ENCODE measurements at places on chromosomes 12 and 14.

DNA sequence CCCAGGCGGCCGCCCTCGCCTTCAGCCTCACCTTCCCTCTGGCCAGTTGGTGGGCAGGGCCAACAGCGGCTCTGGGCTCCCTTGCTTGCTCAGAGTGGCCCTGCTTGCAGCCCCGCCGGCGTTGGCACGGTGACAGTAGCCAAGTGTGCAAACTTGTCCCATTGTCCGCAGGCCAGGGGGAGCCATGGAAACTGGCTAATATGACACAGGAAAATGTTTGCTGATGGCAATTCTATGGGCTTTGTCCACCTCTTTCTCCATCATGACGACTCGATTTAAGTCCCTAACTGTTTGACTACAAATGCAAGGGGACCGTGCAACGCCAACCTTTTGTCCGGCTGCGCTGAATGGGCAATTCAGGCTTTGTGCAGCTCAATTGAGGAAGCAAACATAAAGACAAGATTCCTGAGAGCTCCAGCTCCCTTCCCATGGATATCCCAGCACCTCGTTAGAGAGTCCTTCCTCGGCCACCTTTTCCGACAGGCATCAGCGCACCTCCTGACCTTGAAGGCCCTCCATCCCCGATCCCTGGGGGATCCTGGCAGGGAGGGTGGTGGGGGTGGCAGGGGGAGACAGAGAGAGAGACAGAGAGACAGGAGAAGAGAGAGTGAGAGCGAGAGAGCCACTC lies 785 bp upstream of the FAM181A start:
- DNase-seq: no peak

DNA sequence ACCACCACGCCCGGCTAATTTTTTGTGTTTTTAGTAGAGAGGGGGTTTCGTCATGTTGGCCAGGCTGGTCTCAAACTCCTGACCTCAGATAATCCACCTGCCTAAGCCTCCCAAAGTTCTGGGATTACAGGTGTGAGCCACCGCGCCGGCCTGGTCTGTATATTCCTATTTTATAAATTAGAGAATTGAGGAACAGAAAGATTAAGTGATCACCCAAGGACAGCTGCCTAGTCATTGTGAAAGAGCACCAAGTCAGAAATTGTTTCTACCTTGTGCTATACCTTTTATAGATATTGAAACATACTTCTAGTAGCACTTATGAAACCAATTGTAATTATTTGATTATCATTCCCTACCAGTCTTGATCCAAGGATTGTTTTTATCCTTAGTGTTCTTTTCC lies 1.9 kb downstream of the KNTC1 start:
- no peak for DNase-seq

- DNase-seq: no peak
Observed at GRCh38 chr12:68950511-68950910, 17.5 kb upstream of the CPM start.

- no peak for DNase-seq
Observed at GRCh38 chr12:32841061-32841460, 55.5 kb downstream of the PKP2 start.

Data from stromal cell of bone marrow (primary cell).